ENCODE measurements at places on chromosomes 2 and 18.

DNA sequence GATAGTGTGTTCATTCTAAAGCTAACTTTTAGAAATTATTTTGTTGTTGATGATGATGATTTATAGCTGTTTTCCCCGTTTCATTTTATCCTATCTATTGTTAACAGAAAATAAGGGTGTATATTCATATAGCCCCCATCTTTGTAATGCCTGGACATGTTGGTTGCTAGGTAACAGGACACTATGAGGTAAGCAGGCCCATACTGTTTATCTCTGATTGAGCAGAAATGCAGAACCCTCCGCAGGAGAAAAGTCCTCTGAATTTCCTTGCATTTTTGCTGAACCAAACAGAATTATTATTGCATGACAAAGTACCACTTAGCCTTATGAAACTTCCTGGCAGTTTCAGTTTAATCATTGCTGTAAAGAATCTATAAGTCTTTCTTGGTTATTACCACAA is 339.4 kb downstream of the DCC start:
- DNase-seq = no peak

DNA sequence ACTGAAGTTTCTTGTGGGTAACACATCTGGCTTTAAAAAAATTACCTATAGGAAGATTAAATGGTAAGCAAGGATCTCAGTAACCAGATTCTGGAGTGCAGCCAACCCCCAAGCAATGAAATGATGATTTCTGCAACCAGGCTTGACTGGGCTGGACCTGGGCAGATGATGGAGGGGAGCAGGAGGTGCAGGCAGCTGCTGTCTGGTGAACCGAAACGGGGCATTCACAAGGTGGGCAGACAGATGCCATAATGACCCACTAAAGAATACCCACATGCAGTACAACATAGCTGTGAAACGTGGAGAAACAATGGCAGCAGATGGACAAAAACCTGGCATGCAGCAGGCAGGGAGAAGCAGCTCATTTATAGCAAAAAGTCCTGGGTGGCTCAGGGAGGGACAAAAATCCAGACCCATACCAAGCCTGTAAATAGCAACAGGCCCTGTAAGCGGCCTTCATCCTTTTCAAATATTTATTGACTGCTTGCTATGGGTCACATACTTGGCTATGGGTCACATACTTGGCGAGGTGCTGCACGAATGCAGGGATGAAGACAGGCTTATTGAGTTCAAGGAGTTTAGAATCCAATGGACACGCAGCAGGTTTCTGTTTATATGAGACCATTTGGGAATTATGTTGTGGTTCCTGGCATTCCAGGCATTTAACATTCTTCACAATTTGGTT is 244.7 kb downstream of the HRH4 start:
- DNase-seq = no peak

DNA sequence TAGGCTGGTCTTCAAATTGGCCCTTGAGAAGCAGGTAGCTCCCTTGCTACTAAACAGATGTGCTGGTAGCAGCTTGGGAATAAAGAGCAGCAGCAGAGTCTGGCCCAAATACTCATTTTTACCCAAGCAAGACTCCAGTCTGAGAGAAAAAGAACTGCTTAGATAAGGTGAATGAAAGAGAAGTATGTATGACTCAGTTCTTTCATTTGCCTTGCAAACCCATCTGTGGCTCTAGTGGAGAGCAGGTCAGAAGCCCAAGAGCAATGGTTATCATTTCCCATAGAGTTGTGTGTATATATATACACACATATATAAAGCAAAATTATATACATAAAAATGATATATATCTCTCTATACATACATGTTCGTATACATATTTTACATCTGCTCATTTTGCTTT is 80.3 kb downstream of the CAMKMT start:
- no peak for DNase-seq

- DNase-seq = no peak
Measured at GRCh38 chr2:216670266-216671080, 24.9 kb downstream of the IGFBP5 start.

- no peak for DNase-seq
Measured at GRCh38 chr2:112242384-112242783, 12.5 kb downstream of the ZC3H8 start.

- no peak for DNase-seq
Measured at GRCh38 chr2:234374150-234374508, 122.8 kb downstream of the ARL4C start.

DNA sequence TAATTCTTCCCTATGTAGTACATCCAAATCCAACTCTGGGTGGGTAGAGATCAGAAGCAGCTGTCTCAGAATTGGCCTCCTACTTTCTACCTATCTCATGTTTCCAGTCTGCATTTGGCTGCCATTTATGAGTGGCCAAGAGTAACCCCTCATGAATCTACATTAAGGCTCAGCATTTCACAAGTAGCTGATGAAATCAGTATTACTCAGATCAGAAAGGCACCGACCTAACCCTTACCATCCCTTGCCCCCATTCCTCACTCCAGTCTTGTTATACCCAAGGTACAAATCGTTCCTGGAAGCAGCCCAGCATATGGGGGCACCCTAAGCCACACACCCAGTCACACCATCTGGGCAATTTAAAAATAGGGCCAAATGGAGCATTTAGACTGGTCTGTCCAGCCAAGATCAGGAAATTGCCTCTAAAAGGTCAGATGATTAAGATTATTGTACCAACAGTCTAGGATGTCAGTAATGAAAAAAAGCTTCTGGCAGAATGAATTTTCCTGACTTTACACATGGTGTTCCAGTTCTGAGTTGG is 37.1 kb downstream of the CD28 start:
- DNase-seq = no peak

DNA sequence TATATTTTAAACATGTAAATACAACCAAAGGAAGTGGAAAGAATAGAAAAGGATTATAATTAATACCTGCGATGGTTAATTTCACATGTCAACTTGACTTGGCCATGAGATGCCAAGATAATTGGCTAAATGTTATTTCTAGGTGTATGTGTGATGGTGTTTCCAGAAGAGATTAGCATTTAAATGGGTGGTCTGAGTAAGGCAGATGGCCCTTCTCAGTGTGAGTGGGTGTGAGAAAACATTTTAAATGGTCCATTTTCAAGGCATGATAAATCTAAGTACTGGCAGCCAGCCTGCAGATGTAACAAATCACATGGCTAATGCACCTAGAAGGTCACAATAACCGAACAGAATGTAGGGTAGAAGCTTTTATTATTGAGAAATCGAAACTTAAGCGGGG is 99.6 kb upstream of the CDH7 start:
- no peak for DNase-seq

DNA sequence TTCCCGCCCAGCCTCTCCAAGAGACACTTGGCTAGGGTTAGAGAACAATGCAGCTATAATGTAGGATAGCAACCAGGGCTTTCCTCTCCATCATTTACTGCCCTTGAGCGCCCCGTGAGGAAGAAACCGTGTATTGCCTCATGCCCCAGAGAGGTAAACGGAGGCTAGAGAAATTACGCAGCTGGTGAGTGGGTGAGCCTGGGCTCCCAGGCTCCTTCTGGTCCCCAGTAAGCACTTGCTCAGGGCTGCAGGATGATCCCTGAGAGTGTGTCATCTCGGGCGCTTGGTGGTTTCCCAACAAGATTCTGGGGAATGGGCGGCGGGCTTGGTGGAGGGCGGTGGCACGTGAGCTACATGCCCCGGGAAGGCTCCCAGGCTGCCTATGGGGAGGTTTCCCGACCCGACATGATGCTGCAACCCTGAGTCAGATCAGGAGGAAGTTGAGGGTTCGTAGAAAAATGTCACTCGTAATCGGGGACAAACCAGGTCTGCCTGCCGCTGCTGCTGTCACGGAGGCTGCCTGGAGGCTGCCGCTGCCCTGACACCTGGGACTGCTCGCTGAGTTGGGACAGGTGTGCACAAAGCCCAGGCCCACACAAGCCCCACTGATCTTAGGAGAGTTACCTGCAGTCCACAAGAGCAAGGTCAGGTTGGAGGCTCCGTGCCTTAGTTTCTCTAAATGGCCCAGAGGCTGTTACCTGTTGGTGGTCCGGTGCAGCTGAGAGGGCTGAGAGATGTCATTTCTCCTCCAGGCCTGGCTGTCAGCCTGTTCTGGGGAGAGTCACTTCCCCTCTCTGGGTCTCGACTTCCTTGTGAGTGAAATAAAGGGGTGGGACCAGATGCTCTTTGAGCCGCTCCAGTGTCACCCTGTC is at the start of gene GPR55:
Gene GPR55 (minus strand): TSS at position 773 of the 872 bp plus-strand sequence. CDS start 14,280 bp downstream, outside the sequence.
- peak; percentile 35 for DNase-seq

- DNase-seq = no peak
Measured at GRCh38 chr2:217647925-217648324, 354.9 kb downstream of the TNS1 start.

- DNase-seq = no peak
Measured at GRCh38 chr2:115129536-115129935, 687.1 kb downstream of the DPP10 start.

Measured in stimulated activated CD8-positive, alpha-beta memory T cell treated with anti-CD3 and anti-CD28 coated beads, Interleukin-7, amount 100 ng/mL, for 1 hour (primary cell).